ENCODE measurements at places on chromosomes 3 and 15.

- DNase-seq, result no peak
Measured at GRCh38 chr3:191020730-191021396, 158.4 kb upstream of the GMNC start.

DNA sequence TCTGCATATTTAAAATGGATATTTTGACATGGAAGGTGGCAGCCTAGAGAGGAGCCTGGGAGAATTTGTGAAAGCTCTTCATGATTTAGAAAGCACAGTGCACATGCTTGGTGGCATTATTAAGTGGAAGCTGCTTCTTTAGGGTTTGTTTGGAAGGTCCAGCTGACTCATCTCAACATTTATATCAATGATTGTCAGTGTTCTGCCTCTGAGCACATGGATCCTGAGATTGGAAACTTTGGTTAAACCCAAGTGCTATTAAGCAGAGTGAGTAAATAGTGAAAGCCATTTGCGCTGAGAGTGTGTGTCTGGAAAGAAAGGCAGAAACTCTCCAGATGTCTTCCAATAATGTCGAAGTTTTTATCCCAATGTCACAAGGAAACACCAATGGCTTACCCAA is 7.4 kb downstream of the NOX5 start:
- DNase-seq, result no peak

DNA sequence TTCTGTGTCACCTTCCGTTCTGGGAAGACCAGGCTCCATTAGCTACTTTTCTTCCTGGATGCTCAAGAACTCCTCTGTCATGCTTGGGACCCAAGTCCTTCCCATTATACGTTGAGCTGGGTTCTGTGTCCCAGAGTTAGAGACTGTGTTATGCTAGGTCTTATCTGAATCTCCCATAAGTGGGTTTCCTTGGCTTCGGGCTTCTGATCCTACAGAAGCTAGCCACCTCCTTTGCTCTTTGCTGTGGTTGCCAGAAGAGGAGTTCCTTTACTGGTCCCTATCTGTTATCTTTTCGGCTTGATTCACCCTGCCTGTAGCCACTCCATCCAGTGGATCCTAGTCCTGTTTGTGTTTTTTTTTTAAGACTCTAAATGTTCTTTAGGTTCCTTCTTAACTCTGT is 38.0 kb downstream of the TYRO3 start:
- no peak for DNase-seq

GRCh38 chr3:17985658-17986347 is 243.4 kb upstream of the TBC1D5 start:
- no peak for DNase-seq

GRCh38 chr3:150743508-150743907 is 19.5 kb downstream of the SIAH2 start:
- no peak for DNase-seq

- DNase-seq, result no peak
Measured at GRCh38 chr15:79025802-79026201, 64.8 kb downstream of the RASGRF1 start.

DNA sequence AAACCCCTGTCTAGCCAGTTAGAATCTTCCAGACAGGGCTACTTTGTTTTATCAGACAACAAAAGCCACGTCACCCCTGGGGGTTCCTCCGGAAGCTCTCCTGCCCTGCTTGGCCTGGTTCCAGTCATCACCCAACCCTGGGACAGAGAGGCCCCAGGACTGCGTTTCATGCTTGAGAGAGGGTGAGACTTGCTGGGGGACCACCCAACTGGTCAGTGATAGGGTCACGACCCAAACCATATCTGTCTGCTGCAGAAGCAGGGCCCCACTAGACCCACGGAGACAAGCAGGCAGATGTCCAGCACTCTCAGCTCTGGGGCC is 1.2 kb downstream of the NT5DC2 start:
- no peak for DNase-seq

- no peak for DNase-seq
Measured at GRCh38 chr15:101424984-101425383, 64.5 kb downstream of the PCSK6 start.

DNA sequence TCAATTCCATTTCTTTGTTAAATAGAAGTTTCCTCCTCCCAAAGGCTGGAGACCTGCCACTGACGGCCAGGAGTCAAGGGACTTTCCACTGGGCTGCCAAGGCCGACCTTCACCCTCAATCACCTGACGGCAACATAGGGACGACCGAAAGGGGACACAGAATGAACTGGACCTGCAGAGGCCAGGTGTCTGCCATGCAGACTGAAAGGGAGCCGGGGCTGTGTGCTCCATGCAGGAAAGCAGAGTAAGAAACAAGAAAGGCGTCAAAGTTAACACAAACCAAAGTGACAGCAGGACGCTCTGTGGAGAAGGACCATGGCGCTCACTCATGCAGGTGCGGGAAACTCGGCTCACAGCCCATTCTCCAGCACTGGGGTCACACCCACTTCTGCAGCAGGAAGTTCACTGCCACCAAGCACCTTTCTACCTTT is 26.1 kb downstream of the ZXDC start:
- DNase-seq, result no peak

GRCh38 chr15:49169880-49170597 is at the start of gene GALK2:
TSS of gene GALK2 (plus strand) at chr15:49170247. CDS start at chr15:49170323, 76 bp downstream.
- DNase-seq, result peak; percentile 55

GRCh38 chr3:173624086-173624485 is 226.5 kb downstream of the NLGN1 start:
- no peak for DNase-seq

DNA sequence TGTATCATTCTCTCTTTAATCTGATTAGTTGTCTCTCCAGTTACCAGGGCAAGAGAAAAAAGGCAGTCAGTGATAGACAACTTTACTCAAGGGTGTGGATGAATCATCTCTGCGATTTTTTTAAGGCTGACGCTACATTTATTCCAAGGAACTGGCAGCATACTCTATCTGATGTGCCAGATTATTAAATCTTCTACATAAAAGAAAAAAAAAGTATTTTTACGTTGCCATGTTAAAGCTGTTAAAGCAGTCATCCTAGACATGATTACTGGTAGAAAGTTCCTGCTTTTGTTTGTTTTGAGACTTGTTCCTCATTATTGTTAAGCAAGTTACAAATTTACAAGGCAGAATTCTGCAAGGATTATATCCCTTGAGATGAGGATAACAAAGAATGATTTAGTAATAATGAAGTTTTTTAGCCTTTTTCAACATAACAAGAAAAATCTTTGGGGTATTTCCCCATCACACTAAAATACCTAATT is 121.7 kb downstream of the CBLB start:
- no peak for DNase-seq

- no peak for DNase-seq
Measured at GRCh38 chr15:58227706-58228543, 89.7 kb downstream of the AQP9 start.

GRCh38 chr3:52021489-52022268 is 26.0 kb upstream of the RPL29 start:
- no peak for DNase-seq

GRCh38 chr15:94174399-94174802 is 57.0 kb upstream of the MCTP2 start:
- DNase-seq, result no peak

- no peak for DNase-seq
Measured at GRCh38 chr15:64464276-64465005, 4.1 kb downstream of the ZNF609 start.

DNA sequence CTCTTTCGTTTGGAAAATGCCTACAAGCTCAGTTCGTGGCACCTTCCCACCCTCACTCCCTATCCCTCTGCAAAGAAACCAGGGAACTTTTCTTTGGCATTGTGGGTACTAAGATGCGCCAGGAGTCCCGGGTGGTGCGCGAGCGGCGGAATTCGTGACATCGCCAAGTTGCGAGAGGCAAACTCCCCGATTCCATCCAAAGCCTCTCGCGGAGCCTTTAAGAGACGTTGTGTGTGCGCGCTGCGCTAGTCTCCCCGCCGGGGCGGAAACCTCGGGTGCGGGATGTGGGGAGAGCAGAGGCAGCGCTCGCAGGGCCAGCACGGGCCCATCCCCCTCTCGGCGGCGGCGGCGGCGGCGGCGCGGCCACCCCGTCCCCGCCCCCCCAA is 443 bp upstream of the NR2F2 start:
- no peak for DNase-seq

- no peak for DNase-seq
Measured at GRCh38 chr15:85547386-85547785, 167.0 kb downstream of the AKAP13 start.

GRCh38 chr3:101466465-101467309 is 46.3 kb downstream of the SENP7 start:
- DNase-seq, result no peak

GRCh38 chr3:35777563-35778554 is 138.5 kb downstream of the ARPP21 start:
- no peak for DNase-seq

- DNase-seq, result no peak
Measured at GRCh38 chr15:88649753-88650551, 11.1 kb downstream of the ISG20 start.

- DNase-seq, result no peak
Measured at GRCh38 chr15:50355980-50356379, 982 bp upstream of the GABPB1 start.

GRCh38 chr3:115092220-115092791 is 54.8 kb downstream of the ZBTB20 start:
- DNase-seq, result no peak

GRCh38 chr15:68364028-68364659 is 67.8 kb downstream of the ITGA11 start:
- no peak for DNase-seq

GRCh38 chr3:8491271-8492144 is 10.1 kb upstream of the LMCD1 start:
- DNase-seq, result no peak

DNA sequence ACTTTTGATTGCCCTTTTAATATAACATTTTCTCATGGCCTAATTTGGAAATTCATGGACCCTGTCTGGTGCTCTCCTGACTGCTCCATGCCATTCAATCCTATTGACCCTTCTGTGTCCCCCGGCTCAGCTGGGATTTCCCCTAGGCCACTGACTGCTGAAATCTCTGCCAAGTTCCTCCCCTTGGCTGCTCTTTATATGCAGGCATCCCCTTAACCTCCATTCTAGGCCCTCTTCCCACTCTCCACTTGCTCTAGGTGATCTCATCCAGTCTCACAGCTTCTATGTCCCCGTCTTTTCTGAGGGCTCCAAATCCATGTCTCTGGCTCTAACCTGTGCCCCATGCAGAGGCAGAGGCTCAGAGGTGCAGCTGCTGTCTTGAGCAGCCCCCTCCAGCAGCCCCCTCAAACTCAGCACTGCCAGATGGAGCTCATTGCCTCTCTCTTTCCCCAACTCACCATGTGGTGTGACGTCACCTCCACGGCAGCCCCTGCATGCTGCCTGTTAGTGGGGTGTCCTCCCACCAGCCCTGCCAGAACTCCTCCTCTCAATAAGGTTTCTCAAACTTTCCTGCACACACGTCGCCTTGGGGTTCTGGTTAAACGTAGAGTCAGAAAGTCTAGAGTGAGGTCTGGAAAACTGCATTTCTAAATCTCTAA is 6.6 kb downstream of the FSD2 start:
- DNase-seq, result no peak

- no peak for DNase-seq
Measured at GRCh38 chr3:196210673-196211556, at the start of gene ZDHHC19. TSS of gene ZDHHC19 (minus strand) at chr3:196211400. CDS start at chr3:196211315, 85 bp downstream.

GRCh38 chr3:125367403-125368230 is 7.5 kb downstream of the ZNF148 start:
- no peak for DNase-seq

- no peak for DNase-seq
Measured at GRCh38 chr3:179460260-179460659, 9.0 kb upstream of the GNB4 start.

GRCh38 chr3:9499455-9500107 is 54.0 kb downstream of the LHFPL4 start:
- DNase-seq, result no peak

DNA sequence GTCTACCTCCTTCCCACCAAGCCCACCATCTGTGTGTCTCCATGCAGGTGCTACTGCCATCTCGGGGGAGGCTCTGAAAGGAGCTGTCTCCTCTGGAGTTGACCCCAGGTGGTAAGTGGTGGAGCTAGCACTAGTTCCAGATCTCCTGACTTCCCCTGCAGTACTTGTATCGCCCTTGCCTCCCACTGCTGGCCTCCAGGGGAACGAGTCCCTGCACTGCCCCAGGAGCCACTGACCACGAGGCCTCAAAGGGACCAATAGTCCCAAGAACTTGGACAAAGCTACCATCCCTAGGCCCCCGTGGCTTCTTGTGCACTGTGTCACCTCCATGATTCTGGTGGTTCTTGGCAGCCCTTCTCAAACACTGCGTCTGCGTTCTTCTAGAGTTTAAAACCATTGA is 98.9 kb downstream of the TOP2B start:
- no peak for DNase-seq

DNA sequence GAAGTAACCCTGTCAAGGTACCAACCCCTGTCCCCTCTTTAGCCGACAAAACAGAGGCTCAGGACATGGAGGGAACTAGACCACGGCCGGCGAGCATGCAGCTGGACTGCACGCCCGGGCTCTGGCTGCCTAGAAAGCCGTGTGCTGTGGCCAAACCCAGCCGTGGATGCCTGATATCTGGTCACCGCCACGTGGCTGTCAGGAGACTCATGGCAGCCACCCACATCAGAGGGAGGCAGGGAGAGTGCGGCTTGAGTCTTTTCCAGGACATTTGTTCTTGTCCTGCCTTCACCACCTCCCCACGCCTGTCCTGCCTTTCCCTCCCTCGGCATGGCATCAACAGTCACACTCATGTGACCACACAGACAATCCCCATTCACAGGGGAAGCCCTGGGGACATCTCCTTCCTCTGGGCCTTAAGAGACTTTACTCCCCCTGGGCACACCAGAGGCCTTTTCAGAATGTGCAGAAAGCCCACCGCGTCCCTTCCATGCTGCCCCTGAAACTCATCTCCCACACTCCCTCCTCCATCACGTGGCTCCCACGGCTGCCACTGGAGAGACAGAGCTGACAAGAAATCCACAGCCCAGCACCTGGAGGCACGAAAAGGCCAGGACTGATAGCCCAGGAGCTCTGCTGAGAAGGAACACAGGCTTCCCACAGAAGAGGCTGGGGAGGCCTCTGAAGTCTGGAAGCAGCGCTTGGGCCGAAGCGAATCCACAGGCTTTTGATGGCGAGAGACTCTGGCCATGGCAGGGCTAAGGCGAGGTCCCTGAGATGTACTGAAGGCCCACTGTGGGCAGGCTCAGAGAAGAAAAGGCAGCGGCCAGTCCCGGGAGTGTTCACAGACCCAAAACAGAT is 71.2 kb upstream of the IQSEC1 start:
- DNase-seq, result no peak

GRCh38 chr3:21020681-21021080 is 730.3 kb downstream of the ZNF385D start:
- no peak for DNase-seq

DNA sequence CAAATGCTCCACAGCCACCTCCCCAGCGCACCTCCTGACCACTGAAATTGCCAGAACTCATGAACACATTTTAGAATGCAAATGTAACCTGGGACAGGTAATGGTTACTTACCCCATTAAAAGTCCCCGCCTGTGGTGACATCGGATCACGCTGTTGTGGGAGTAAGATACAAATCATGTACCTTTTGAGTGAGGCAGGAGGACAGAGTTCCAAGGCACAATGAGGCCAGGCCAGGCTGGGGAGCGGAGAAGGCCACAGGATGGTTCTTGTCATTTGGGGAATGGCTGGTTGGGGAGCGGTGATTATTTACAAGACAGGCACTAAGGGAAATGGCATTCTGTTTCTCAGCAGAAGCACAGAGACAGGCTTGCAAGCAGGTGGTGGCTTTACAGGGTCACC is 490.0 kb downstream of the EDEM1 start:
- DNase-seq, result no peak

All from stimulated activated CD8-positive, alpha-beta memory T cell treated with anti-CD3 and anti-CD28 coated beads, Interleukin-4, amount 100 ng/mL, for 1 hour (primary cell).